Activated CD8-positive, alpha-beta memory T cell treated with anti-CD3 and anti-CD28 coated beads for 48 hours (primary cell): ENCODE measurements at places on chromosomes 4 and X.

GRCh38 chr4:152357206-152357605, 178.7 kb downstream of the FBXW7 start:
- no peak for DNase-seq

- DNase-seq: no peak
Measured at GRCh38 chr4:142408003-142408441, 438.1 kb downstream of the INPP4B start.

DNA sequence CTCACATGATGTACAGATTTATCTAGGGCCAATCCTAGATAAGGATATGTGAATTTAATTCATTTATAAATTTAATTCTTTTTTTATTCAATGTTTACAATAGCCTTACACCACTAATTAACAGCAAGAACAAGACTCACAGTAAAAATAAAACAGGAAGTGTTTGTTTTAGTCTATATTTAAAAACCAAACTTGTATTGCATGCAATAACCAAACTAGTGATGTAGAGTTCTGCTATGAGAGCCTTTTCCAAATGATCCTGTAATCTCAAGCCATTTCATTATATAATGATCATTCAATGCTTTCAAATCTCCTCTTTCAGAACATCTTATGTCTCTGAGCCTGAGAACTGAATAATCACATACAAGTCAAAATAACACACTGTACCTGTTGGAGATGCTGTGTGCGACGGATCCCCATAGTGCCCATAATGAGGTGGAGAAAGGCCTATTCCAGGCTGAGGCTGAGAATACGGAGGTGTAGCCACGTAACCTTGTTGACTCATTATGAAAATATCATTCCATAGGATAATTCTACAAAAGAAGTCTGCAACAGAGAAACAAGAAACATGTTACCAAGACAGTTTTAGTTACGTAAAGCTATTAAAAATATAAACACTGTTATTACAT, 2.6 kb downstream of the SEC24D start:
- DNase-seq: no peak

GRCh38 chr4:105440890-105441289, 33.0 kb downstream of the PPA2 start:
- DNase-seq: no peak

DNA sequence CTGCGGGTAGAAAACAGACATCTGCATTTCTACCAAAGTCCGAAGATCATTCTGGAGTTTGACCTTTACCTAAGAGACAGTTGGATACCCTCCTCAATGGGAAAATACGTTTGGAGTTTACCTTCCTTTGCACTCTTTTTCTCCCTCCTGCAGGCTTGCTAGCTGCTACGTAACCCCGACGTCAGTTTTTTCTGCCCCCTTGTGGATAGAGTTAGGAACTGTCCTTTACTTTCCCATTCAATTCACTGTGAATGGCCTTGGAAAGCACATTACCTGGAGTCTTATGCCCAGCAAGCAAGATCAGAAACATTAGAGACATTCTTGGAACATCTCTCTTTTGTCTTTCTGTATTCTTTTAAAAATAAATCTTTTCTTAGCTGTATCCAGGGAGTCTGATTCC, 250.7 kb downstream of the NAP1L3 start:
- no peak for DNase-seq

DNA sequence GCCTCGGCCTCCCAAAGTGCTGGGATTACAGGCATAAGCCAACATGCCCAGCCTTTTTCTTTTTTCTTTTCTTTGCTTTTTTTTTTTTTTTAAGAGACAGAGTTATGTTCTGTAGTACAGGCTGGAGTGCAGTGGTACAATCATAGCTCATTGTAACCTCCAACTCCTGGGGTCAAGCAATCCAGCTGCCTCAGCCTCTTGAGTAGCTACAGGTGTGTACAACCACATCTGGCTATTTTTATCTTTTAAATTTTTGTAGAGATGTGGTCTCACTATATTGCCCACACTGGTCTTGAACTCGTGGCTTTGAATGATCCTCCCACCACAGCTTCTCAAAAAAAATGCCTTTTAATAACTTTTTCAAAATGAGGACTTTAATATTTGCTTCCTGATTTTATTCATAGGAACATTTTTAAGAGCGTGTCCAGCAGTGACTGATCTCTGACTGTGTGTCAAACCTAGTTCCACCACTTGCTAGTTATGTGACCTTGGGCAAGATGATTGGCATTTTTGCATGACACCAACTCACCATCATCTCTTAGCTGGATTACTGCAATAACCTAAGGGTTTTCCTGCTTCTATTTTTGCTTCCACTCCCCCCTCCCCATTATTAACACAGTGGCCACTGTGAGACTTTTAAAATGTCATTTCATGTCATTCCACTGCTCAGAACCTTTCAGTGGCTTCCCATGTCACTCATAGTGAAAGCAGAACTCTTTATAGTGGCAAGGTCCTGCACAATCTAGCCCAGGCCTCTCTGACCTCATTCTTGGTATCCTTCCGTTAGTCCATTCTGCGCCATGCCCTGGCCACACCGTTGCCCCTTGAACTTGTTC, 4.5 kb upstream of the TNIP3 start:
- DNase-seq: no peak

DNA sequence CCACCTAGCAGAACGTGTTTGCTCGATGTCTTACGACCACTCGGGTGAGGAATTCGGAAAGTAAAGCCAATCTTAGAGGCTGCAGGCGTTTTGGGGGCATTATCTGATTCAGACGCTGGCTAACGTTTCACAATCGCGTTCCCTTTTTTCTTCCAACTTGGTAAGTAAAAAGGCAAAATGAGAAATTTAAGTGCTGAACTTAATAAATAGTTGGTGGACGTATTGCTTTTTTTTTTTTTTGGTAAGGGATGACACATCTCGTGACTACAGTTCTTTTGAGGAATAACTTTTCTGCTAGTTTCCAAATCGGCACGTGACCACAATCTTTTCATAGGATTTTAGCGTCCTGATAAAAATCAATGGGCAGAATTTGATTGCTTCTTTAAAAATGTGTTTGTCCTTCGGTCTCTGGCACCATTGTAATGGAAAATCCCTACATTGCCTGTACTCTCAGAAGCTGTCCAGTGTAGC, 848 bp downstream of the RAB9A start:
- DNase-seq: no peak

DNA sequence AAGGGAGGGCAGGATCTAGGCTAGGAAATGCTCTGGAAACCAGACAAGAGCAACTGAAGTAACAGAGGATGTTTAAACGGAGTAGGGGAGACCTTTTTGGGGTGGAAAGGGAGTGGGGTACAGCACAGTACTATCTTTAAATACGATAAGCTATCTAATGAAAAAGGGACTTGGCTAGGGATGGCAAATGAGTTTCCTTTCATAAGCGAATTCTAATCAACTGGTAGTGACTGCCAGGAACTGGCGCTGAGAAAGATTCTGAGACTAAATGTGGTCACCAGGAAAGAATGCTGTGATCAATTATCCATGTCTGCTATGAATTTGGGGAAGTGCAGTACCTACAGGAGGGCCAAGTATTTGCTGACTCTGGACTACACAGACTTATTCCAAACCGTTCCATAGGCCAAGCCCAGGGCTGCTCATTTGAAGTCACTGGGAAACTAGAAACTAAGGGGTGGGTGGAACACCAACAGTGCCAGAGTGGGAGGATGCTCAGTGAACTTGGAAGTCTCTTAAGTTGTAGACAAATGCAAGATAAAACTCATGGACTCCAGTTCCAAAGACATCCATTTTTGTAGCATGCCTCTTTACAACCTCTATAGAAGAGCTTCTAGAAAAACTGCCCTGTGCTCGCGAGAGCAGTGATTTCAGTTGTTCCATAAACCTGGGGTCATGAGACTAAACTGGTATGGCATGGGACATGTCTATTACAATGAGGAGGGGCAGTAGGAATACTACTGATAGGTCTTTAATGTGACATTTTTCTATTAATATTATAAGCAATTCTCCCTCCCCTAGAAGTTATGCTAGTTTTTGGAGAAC, 2.0 kb downstream of the TRAPPC2 start:
- no peak for DNase-seq

GRCh38 chr4:16259889-16260246, 33.6 kb upstream of the TAPT1 start:
- no peak for DNase-seq

DNA sequence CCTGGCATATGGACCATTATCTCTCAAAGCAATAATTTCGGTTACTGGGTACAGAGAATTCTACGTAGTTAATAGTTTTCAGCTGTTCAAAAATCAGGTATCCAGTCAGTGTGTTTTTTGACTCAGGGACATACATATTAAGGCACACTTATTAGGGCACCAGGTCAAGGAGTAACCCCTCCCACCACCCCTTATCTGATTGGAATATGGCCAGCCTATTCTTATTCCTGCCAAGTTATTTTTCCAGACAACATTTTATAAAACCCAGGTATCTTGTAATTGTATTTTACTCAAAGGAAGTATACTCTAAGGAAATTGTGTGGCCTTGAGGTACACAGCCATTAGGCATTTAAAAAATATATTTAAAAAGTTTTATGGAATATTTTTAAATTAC, 4.3 kb downstream of the ZFX start:
- DNase-seq: no peak

- DNase-seq: no peak
Measured at GRCh38 chrX:17605676-17606075, 131.6 kb upstream of the SCML1 start.

DNA sequence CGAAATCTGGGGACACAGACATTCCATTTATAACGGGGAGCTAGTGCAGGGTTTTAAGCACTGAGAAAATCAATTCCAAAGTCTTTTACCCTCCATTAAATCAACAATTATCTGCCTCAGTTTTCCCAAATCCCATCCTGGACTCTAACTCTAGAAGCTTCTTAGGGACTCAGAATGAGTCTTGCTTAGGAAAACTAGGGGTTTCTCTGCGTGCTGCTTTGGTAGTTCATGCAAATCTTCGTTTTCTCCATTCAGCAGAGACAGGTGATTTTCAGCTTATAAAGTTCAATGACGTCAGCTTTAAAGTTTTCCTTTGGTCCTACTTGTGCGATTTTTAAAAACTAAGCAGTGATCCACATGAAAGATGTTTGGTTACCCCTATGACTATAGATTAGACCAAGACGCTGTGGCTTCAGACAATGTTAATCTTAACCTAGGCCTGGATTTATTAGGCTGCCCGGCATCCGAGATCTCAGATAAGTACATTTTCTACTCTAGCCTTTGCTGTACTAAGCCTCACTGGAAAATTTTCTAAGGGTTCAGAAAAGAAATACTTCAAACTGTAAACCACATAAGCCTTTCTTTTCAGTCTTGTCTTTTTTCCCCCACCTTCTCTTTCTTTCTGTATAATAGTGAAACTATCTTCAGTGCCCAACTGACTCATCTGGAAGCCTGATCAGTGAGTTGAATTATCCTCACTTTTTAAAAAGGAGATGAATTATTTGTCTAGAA, 121.4 kb upstream of the GATB start:
- no peak for DNase-seq

DNA sequence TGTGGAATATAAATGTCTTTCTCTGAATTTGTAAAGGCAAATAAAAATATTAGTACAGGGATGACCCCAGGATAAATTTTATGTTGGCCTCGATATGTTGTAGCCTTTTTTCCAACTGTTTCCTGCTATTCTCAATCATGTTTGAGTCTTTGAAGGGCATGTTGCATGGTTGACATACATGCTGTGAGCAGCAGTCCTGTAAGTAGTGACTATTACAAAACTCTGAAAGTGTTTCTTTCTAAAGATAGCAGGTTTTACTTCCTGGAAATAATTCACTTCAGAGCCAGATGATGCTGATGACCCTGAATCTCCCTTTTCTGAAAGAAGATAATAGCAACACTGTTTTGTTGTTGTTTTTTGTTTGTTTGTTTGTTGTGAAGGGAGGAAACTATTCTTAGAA, 393.0 kb upstream of the GNPDA2 start:
- no peak for DNase-seq

DNA sequence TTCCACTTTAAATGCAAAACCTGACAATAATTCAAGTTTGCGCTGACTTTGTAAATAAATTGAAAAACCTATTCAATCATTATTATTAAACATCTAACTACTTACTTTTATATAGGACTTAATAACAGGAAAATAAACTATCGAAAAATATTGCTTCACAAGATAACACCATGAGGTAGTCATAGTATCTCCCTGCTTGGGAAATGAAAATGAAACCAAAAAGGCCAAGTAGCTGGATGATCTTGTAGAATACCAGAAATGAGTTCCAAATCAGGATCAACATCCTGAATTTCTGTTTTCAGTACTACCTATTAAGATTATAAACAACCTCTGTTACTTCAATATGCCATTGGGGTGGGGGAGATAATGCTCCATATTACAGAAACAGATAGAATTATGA, 58.9 kb downstream of the CHIC2 start:
- no peak for DNase-seq

GRCh38 chr4:7222521-7222920, 30.2 kb downstream of the SORCS2 start:
- DNase-seq: no peak

GRCh38 chrX:46575586-46575985, 2.0 kb downstream of the CHST7 start:
- DNase-seq: no peak

GRCh38 chr4:118742050-118742449, 56.9 kb downstream of the METTL14 start:
- no peak for DNase-seq

- DNase-seq: no peak
Measured at GRCh38 chrX:107712231-107713202, 63.1 kb downstream of the TSC22D3 start.

GRCh38 chr4:141625023-141625422, 11.4 kb upstream of the IL15 start:
- no peak for DNase-seq
